ENCODE measurements at places on chromosomes 1 and 21.

DNA sequence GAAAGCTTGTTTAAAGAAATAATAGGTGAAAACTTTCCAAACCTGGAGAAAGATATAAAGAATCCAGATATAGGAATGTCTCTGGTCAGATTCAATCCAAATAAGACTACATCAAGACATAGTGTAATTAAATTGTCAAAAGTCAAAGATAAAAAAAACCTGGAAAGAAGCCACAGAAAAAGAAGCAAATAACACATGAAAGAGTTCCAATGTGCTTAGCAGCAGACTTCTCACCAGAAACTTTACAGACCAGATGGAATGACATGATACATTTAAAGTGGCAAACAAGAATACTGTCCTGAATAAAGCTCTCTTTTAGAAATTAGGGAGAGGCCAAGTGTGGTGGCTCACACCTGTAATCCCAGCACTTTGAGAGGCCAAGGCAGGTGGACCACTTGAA is 1039.9 kb downstream of the KCNT2 start:
- DNase-seq: no peak

GRCh38 chr21:44533121-44533890 is 6.7 kb downstream of the KRTAP10-1 start:
- DNase-seq: no peak

DNA sequence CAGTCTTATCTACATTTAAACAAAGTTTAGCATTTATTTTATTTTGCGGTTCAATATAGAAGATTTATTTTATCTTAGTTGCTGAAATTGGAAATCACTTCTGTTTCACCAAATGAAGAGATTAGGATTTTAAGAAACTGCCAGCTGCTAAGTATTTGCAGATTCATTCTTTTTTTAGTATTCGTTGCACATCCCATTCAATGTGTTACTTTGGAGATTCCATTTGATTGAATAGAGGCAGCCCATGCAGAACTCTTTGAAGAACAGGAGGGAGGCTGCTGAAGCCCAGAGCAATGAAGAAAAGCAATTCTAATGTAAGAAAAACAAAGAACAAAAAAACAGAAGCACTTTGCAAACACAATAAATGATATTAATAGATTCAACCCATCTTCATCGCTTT is 38.6 kb upstream of the IL12RB2 start:
- no peak for DNase-seq

DNA sequence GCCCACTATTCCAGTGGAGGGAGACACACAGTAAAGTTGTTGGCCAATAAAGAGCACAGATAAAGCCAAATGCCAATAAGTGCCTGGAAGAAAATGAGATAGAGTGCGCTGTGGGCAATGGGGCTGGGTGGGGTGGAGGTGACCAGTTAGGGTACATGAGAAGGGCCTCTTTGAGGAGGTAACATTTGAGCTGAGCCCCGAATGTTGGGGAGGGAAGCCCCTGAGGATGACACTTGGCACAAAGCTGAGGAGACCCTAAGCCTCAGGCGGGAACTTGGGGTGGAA is 979 bp downstream of the S100A9 start:
- DNase-seq: no peak

DNA sequence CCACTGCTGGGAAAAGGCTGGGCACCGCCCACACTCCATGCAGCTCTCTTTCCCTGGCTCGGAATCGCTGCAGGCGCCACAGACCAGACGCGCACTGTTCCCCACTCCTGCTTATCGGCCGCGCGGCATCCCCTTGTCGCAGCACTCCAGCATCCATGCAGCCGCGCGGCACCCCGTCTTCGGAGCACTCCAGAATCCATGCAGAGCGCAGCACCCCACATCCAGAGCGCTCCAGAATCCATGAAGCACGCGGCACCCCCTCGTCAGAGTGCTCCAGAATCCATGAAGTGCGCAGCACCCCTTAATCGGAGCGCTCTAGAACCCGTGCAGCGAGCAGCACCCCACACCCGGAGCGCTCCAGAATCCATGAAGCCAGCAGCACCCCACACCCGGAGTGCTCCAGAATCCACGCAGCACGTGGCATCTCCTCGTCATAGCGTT is 9.5 kb downstream of the TFF3 start:
- no peak for DNase-seq

Data from NCI-H2081 treated with DMSO at 0.1 percent for 48 hours (cell line).